Uterus (tissue), 4 donors: ENCODE measurements at places on chromosomes 2 and 18. TPM values are rescaled to one million over a fixed set of nuclear protein-coding genes. Genes with fewer than 3 reads are reported as not detected.

The M1AP gene
- 0.49 TPM for total RNA-seq

The MLPH gene
- total RNA-seq = 1.2 TPM

The C2orf74 gene
- 5.7 TPM for total RNA-seq

The MCM6 gene
- 2.3 TPM for total RNA-seq

DNA sequence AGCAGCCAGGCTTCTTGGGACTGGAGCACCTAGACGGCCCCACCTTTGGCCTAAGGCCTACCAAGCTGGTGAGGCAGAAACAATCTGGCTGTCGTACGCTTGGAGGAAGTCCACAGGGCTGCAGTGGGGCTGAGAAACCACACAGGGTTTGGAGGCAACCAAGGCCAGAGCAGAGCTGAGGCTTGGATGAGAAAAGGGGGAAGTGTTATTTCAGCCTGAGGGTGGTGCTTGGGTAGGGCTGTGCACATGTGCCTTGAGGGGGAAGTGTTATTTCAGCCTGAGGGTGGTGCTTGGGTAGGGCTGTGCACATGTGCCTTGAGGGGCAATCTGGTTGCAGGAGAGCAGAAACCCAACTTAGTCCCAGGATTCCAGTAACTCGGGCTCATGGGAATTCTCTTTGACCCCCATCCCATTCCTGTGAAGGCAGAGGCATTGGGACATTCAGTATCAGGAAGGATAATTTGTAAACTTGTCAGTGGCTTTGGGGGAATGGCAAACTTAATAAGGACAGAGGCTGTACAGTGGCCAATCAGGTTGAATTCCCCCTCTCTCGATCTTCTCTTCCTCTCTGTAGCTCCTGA lies 971 bp upstream of the FBXO41 start:
- H3K27me3 ChIP-seq = no peaks in the 10 kb centered on the region
- no peaks in the 10 kb centered on the region for H3K36me3 ChIP-seq
- peaks cover 5% of the 10 kb centered on the region for H3K4me1 ChIP-seq
- DNase-seq = no peak

DNA sequence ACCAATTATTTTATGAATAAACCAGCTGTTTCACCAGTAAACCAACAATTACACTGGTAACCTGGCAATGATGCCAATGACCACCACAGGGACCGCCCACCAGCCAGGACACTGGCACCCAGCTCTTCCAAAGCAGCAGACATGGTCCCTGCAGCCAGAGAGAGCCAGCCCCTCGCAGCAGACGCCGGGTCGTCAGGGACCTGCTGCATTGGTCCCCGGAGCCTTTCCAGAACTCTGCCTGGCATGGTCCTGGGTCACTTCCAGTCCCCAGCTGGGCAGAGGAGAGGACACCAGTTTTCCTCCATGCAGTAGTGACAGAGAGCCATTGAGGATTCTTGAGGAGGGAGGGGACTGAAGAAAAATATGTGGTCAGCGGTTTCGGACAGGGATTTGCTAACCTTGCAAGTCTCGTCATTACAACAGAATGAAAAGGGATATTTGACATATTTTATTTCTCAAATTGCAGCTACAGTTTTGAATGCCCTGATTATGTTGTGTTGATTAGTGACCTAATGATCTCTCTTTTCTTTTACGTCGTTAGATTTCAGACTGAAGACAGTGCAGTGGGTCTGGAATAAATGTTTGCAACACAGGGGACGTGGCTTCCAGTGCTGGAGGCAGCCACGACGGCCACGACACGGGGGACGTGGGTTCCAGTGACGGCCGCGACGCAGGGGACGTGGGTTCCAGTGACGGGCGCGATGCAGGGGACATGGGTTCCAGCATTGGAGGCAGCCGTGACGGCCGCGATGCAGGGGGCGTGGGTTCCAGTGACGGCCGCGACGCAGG lies 154.5 kb downstream of the TPO start:
- no peak for DNase-seq
- no peaks in the 10 kb centered on the region for H3K4me1 ChIP-seq
- H3K27me3 ChIP-seq = no peaks in the 10 kb centered on the region
- no peak overlapping the region for H3K27ac ChIP-seq
- H3K36me3 ChIP-seq = no peaks in the 10 kb centered on the region

DNA sequence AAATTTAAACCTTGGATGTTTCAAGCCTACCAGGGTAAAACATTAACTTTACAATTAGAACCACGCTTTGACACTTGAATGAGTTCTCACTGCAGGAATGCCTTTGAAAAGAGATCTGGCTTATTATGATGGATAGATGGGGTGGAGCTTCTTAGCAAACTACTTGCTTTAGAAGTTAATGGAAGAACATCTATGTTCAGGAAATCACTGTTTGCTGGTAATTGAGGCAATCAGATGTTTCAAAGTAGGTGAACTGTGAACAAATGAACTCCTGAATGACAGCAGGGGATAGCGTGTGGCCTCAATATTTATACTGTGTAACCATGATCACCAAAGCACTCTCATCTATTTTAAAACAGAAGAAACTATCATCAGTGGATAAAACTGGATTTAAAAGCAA lies 383.6 kb downstream of the PIK3C3 start:
- H3K36me3 ChIP-seq = no peaks in the 10 kb centered on the region
- DNase-seq = no peak
- H3K27me3 ChIP-seq = no peaks in the 10 kb centered on the region
- no peaks in the 10 kb centered on the region for H3K4me1 ChIP-seq
- H3K27ac ChIP-seq = no peak overlapping the region

DNA sequence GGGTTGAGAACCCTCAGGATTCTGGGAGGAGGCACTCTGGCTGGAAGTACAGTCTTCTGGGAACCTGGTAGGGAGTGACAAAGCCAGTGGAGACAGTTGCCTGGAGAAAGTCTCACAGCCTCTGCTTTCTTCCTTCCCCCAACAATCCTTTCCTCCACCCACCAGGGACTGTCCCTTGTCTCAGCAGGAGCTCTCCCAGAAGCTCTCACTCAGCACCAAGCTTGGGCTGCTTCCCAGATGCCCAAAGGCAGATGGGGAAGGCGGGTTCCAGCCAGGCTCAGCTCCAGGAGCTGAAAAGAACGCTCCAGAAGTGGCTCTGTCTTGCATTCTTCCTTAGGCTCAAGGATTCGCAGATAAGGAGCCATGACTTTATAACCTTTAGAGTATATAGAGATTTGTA lies 7.6 kb upstream of the NAGK start:
- no peaks in the 10 kb centered on the region for H3K27me3 ChIP-seq
- no peak overlapping the region for H3K27ac ChIP-seq
- no peaks in the 10 kb centered on the region for H3K36me3 ChIP-seq

- no peaks in the 10 kb centered on the region for H3K36me3 ChIP-seq
- DNase-seq = no peak
- H3K4me3 ChIP-seq = no peak overlapping the region
- no peaks in the 10 kb centered on the region for H3K4me1 ChIP-seq
- no peak overlapping the region for H3K27ac ChIP-seq
- H3K27me3 ChIP-seq = no peaks in the 10 kb centered on the region
Measured at GRCh38 chr2:212034841-212035585, 503.6 kb downstream of the ERBB4 start.

GRCh38 chr2:191489177-191489576 lies 188.8 kb upstream of the NABP1 start:
- no peak overlapping the region for H3K4me3 ChIP-seq
- DNase-seq = no peak
- H3K36me3 ChIP-seq = no peaks in the 10 kb centered on the region
- H3K27me3 ChIP-seq = no peaks in the 10 kb centered on the region
- no peak overlapping the region for H3K27ac ChIP-seq

DNA sequence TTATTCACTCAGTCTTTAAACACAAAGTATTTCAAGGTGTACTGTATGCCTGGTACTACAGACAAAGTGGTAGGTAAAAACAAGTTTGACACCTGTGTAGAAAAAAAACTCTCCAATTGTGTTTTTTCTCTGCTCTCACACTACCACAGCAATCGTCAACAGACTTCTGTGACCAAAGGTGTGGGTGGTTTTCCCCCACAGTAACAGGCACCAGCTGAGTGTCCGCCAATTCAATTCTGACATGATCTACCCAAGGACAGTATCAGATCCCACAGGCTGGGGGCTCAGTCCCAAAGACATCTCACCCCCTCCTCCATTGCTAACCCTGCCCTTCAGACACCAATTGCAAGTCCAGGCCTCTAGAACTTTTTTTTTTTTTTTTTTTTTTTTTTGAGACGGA lies 71.2 kb downstream of the CD226 start:
- H3K4me3 ChIP-seq = no peak overlapping the region
- DNase-seq = no peak
- no peaks in the 10 kb centered on the region for H3K27me3 ChIP-seq
- no peaks in the 10 kb centered on the region for H3K36me3 ChIP-seq
